Hepatic stellate cell (primary cell): ENCODE measurements at places on chromosomes 7 and 10.

DNA sequence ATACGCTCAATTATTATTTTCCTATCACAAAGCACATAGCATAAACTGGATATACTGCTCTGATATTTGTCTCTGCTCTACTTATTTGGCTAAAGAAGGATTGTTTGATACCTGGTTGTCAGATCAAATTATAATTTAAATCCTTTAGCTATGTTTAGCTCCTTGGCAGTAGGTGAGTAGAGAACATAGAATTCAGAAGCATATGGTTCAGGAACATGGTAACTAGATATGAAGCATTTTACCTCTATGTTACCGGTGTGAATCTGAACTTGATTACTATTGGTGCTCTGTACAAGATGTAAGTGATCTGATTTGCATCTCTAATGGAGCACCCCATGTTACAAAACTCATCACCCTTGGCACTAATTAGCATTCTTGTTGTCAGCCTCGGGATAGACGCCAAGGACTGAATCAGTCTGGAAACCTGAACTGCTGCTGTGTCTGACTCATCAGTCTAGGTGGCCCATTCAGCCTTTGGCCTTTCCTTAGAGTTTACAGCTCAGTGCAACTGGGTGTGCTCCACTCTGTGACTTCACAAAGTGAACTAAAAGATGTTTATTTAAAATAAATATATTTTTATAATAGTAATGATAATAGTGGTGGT, 12.3 kb upstream of the MYPN start:
- no peak for DNase-seq

DNA sequence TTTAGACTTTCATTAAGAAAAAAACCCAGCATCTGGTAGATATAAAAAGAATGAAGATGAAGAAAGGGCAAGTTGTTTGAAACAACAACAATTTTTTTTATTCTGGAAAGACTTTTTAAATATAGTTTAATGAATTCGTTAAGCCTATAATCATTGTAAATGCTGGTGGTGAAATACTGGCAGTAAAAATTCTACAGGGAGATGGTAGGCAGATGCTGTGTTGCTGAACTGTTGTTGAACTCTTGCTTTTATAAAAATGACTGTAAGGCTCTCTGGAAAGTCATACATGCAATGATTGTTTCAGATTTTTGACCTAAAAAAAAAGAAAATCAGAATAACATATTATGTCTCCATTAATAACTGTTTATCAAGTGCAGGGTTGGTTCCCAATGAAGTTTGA, 39.0 kb downstream of the SCIN start:
- no peak for DNase-seq

DNA sequence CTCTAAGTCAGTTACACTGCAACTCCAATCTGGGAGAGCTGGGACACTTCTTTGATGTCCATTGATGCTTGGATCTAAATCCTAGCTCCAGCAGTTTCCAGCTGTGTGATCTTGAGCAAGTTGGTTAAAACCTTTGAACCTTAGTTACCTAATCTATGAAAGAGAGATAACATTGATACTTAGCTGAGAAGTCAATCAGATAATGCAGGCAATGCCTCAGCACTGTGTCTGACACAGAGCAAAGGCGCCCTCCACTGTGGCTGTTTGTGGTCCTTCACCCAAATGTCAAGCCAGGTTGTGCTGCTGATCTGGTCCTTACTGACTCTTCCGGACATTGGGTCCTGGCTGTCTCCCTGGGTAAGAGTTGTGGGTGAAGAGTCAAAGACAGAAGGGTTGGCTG, 20.2 kb downstream of the DNTT start:
- DNase-seq, result no peak

GRCh38 chr7:145848691-145849090, 267.9 kb upstream of the CNTNAP2 start:
- DNase-seq, result no peak

DNA sequence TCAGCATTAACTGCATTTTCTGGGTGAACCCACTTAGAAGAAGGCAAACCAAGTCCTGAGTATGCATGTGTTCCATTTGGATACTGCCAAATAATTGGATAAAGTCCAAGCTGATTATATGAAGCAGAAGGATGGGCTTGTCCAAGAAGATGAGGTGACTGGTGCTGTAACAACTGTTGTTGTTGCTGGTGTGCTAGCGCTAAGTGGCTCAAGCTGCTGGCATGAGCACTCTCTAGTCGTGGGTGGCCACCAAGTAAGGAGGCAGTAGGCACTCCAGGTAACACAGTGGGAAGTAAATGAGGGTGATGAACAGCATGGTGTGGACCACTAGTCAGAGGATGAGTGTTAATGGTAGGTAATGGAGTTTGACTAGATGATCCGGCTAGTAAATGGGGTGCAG, 80.4 kb downstream of the NRBF2 start:
- no peak for DNase-seq

GRCh38 chr7:157309988-157310668, 26.7 kb upstream of the DNAJB6 start:
- DNase-seq, result peak; percentile 90

GRCh38 chr10:61757525-61758397, 95.0 kb downstream of the CABCOCO1 start:
- DNase-seq, result no peak

GRCh38 chr7:64277630-64278029, 36.1 kb upstream of the ZNF736 start:
- no peak for DNase-seq

DNA sequence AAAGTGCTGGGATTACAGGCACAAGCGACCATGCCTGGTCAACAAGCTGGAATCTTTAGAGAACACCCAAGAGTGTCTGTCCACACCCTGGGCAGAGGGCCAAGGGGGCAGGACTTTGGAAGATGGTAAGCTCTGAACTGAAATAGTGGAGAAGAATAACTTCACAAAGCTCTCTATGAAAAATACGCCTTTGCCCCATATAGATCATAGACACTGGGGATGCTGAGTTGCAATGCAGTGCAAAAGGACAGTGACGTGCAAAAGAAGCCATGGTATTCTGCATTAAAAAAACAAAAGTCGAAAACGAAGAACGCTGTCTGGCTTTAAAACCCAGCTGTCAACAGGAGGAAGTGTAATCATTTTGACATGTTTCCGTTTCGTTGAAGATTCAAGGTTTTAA, 353.6 kb downstream of the CALN1 start:
- DNase-seq, result no peak

GRCh38 chr7:86939197-86939814, 120.1 kb downstream of the ELAPOR2 start:
- DNase-seq, result no peak

- DNase-seq, result no peak
Observed at GRCh38 chr7:121101621-121102020, 113.1 kb downstream of the CPED1 start.

- peak; percentile 19 for DNase-seq
Observed at GRCh38 chr10:50917486-50917885, 32.1 kb upstream of the A1CF start.

DNA sequence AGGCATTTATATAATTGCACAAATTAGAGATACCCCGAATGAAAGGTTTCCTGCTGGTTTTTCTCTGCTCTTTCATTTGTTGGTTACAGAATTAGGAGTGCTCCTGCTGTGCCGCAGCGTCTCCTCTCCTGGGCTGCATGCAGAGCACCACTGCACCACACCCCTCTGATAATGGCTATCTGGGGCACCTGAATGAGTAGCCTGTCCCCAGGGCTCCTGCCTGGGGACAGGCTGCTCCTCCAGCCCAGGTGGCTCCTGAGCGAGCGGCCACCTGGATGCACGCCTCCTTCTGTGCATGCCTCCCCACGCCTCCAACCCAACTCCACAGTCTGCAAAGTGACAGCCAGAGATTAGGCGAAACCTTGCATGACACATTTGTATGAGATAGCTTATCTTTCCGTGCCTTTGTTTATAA, 242.6 kb upstream of the FZD8 start:
- no peak for DNase-seq

- DNase-seq, result peak; percentile 41
Observed at GRCh38 chr7:130430841-130431666, 9.8 kb downstream of the CEP41 start.

- no peak for DNase-seq
Observed at GRCh38 chr7:112049555-112050249, 156.5 kb downstream of the DOCK4 start.

DNA sequence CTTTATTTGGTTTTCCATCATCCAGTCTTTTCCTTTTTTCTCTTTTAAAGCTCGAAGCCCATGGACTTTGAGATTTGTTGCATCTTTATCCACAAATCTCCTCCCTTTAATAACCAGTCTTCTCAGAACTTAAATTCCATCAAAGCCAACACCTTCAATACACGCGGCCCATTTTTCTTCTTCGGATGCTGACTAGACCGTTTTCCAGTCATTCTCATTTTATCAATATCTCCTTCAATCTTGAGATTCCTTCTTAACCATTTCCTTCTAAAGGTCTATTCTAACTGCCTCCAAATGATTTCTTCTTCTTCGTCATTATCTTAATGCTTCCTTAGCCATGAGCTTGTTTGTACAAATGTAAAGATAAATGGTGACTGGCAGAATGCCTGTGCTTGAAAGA, 173.5 kb downstream of the BAMBI start:
- DNase-seq, result no peak

GRCh38 chr7:89839329-89839728, 314.9 kb upstream of the STEAP1 start:
- no peak for DNase-seq

- peak; percentile 55 for DNase-seq
Observed at GRCh38 chr10:87860156-87860795, 3.1 kb downstream of the KLLN start.

DNA sequence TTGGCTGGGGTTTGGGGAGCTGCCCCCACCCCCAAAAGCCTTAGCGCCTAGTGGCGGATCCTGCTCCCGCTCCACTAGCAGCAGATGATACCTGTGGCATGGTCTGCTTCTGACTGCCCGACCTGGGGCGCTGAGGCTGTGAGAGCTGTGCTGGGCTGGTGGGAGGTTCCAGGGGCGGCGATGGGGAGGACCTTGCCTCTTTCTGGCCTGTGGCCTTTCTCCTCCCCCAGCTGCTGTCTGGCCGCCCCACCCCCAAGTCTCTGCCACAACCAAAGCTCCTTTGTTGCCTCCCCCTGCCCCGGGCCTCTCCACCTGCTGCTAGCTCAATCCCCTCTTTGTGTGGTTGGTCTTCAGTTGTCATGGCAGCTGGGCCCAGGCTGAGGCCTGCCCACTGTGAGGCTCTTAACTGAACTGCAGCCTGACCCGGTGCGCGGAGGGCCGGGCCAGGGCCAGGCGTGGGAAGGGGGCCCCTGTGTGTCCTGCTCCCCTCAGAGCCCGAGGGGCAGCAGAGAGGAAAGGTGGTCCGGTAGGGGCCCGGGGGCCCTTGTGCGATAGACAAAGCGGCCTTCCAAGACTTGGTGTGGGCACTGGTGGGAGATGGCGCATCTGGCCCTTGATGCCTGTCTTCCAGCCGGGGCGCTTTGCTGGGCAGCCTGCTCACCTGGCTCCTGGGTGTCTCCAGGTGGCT, 4.7 kb downstream of the ZNF775 start:
- DNase-seq, result no peak

DNA sequence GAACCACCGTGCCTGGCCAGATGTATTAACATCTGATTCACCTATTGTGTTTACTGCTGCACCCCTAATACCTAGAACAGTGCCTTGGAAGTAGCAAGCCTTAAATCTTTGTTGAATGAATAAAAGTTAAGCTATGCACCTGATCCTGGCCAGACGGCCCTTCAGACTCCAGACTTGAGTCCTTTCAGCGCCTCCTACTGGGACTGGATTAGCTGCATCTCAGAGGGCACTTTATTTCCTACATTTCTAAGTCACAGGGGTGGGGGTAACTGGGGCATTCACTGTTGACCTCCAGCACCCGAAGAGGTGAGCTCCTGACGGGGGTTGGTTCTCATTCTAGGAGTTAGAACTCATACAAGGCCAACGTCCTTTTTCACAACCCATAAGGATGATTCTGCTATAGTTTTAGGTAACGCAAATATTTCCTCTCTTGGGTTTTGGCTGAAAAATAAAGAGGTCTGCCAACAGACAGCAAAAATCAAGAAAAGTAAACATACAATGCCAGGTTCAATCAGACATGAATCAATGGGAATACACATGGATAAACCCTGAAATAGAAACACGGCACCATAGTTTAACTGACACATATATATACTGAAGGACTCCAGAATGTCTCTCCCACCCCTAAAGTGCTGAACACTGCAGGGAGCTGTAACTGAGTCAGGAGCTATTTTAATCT, 48.0 kb upstream of the DLG5 start:
- DNase-seq, result peak; percentile 42

DNA sequence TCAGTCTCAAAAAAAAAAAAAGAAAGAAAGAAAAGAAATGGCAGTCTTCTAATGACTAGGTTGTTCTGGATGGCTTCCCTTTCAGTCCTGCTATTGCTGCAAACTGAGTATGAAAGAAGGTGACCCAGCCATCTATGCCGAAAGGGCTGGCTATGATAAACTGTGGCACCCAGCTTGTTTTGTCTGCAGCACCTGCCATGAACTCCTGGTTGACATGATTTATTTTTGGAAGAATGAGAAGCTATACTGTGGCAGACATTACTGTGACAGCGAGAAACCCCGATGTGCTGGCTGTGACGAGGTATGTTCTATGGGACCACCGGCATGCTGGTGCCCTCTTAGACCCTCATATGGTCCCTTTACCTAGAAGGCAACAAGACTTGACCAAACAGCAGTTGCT, 41.3 kb downstream of the TES start:
- no peak for DNase-seq

DNA sequence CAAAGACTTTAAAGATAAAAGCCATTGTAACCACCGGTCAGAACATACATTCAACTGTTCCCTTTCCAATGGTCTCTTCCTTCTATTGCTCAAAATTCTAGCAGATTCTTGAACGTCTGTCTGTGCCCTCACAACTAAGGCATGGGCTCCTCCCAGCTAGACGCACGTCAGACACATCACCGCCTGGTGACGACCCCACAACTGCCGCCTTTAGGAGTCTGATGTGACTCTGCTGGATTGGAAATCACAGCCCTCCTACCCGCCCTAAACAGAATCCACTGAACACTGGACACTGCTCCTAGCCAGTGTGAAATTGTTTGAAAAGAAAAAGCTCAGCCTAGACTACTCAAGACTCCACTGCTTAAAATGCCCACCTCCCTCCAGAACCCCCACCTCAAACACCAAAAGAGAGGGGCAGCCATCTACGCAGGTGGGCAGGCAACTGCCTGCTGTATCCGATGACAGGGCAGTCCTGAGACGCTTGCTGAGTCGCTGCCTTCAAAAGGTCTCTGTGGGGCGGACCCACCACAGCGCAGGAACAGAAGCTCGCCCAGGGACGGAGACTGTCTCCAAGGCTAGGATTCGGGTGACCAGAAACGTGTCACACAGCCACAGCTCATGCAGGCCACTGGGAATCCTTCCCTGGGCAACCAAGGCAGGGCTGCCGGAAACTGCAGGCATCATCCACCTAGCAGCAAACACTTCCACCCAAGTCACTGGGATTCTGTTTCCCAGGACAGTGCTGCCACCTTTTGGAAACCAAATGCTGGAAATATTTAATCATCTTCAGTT, 34.7 kb downstream of the GSDME start:
- DNase-seq, result peak; percentile 41

- no peak for DNase-seq
Observed at GRCh38 chr7:33774762-33775523, 130.4 kb upstream of the BMPER start.

DNA sequence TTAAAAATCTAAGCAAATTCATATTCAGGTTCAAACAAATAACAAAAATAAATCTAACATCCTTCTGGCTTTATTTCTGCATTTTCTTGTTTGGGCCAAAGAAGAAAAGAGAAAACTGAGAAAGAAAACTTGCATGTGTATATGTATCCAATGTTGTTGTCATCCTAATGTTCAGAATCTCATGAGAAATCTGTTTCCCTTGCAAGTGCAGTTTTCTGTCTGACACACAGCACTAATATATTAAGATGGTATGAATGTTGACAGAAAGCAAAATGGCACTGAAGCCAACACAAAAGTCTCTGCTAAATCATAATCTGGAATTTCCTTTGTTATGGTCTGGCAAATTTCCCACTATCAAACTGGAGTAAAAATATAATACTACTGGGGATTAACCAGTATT, 235.9 kb downstream of the HGF start:
- DNase-seq, result no peak
